Right cardiac atrium (tissue), 5 donors: ENCODE measurements at places on chromosomes 16 and 17. TPM values are rescaled to one million over a fixed set of nuclear protein-coding genes. Genes with fewer than 3 reads are reported as not detected.

Gene NPIPA7
- total RNA-seq: 2.2 TPM

DNA sequence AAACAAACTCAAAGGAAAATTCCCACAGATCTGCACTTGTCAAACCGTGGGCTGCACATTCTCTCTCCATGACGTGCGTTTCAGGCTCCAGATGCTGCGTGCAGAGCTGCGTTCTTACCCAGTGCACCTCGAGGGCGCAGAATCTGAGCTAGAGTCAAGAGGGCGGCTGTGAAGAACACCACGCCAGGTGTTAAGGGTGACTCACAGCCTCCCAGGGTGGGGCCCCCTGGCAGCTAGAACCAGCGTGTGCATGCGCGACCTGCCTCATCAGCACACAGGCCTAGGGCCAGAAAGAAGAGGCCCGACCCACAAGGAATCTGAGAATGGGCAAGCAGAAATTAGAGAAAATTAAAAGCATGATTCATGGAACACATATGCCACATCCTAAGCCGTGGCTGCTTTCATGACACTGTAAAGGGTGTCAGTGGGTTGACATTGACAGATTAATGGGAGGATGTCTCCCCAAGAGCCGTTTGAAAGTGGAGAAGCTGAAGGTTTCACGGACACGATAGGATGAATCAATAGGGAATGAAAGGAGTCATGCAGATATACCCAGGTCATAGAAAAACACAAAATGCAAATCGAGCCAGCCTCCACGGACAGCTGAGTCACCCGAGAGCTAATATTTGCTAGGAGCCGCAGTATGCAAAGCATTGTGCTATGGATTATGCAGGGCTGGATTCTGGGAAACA, 29.0 kb downstream of the MARCHF10 start:
- no peak for DNase-seq

Gene CEP295NL
- total RNA-seq: 0.92 TPM

DNA sequence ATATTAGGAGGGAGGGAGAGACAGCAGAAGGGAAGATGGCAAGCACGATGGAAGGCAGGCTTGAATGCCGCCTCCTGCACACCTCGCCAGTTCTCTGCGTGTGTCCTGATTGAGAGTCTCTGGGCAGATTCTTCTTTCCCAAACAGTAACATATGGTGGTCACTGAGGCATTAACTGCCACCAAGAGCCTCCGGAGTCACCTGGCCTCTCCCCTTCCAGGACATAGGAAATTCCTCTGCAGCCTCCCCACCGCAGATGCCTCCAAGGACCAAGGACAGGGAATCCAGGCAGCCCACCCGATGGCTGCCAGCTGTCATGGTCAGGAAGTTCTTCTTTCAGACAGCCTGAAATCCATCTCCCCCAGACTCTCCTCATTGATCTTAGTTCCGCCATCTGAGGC, 149.3 kb downstream of the ENGASE start:
- no peak for DNase-seq

DNA sequence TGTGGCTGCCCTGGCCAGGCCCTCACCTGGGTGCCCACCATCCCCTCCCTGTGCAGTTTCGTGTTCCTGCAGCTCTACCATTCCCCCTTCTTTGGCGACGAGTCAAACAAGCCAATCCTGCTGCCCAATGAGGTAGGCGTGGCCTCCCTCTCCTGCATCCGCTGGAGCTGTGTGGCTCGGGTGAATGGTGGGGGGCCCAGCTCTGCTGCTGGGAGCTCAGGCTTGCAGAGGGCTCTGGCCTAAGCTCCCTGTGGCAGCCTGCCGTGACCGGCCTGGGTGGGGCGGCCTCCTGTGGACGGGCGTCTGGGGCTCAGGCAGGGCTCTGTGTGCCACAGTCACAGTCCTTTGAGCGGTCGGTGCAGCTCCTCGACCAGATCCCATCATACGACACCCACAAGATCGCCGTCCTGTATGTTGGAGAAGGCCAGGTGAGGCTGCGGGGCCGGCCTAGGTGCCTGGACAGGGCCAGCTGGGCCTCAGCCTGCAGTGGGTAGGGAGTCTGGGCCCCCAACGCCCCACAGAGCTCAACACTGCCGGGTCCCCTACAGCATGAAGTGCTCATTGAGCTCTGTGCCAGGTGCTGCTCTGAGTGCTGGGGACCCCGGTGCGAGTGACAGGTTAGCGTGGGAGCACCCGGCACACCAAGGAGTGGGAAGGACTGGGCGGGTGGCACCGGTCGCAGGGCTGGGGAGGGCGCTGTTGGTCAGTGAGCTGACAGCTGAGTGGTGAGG, 37.3 kb downstream of the TSC2 start:
- DNase-seq: no peak

DNA sequence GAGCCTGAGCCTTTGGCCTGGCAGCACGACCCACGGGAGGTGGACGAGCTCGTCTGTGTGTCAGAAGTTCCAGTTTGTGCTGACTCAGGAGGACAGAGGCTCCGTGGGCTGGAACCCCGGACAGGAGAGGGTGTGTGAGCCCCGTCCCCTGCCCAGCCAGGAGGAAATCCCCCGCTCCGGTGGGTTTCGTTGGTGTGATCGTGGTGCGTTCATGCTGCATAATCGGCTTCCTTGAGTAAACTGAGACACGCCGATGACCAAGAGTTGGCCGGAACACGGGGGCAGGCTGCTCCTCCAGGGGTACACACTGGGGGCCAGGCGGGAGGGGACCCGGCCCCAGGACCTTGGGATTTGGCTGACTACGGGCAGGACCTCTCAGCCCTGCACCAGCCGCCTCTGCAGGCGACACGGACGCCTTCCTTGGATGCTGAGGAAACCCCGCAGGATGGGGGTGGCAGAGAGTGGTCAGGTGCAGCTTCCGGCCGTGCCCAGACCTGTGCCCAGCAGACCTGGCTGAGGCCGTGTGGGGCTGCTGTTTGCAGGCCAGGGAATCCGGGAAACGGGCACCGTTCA, 8.5 kb downstream of the METRNL start:
- no peak for DNase-seq
